T-cell (primary cell): ENCODE measurements at places on chromosomes 2 and 18.

DNA sequence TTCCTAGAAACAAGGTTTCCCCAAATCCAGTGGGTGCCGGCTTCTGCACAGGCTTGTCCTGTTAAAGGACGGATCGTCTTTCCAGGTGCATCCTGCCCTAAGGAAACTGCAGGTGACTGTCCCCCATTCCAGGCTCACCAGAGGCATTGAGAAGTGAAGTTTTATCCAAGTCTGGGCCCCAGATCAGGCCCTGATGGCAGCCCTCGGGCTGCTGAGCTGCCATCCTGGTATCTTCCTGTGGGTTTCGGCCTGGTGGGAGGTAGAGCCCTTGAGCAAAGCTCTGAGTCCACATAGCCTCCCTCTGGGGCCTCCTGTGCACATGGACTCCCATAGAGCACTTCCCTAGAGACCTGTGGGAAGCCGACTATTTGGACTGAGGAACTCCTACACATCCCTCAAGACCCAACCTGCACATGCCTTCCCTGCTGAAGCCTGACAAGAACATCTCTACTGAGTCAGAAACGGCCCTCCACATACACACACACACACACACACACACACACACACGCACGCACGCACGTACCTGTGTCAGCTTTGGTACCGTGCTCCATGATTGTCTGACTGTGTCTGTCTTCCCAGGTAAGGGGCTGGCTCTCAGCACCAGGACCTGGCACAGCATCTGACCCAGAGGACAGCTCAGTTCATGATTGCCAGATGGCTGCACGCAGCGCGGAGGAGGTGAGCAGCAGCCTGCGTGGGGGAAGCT, 16.4 kb downstream of the TNS1 start:
- peaks cover 35% of the 10 kb centered on the region for H3K27me3 ChIP-seq
- no peak for DNase-seq
- H3K4me1 ChIP-seq: peaks cover 13% of the 10 kb centered on the region
- no peak overlapping the region for H3K4me3 ChIP-seq

- H3K4me3 ChIP-seq: no peak overlapping the region
- no peak for DNase-seq
- no peaks in the 10 kb centered on the region for H3K27me3 ChIP-seq
- H3K27ac ChIP-seq: no peak overlapping the region
- no peaks in the 10 kb centered on the region for H3K36me3 ChIP-seq
- no peaks in the 10 kb centered on the region for H3K4me1 ChIP-seq
Measured at GRCh38 chr2:205022841-205023240, 477.6 kb downstream of the PARD3B start.

DNA sequence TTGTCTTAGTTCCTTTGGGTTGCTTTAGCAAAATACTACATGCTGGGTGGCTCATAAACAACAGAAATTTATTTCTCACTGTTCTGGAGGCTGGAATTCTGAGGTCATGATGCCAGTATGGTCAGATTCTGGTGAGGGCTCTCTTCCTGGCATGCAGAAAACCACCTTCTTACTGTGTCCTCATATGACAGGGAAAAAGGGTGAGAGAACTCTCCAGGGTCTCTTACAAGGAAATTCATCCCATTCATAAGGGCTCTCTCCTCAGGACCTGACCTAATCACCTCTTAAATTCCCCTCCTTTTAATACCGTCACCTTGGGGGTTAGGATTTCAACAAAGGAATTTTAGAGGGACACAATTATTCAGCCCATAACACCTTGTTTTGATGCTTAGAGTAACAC, 243.1 kb upstream of the TNP1 start:
- no peak overlapping the region for H3K27ac ChIP-seq
- no peaks in the 10 kb centered on the region for H3K36me3 ChIP-seq
- no peak for DNase-seq
- no peak overlapping the region for H3K4me3 ChIP-seq

GRCh38 chr2:40244675-40245074, 207.2 kb downstream of the SLC8A1 start:
- H3K36me3 ChIP-seq: no peaks in the 10 kb centered on the region
- H3K4me1 ChIP-seq: no peaks in the 10 kb centered on the region
- H3K27ac ChIP-seq: no peak overlapping the region
- H3K4me3 ChIP-seq: no peak overlapping the region
- no peaks in the 10 kb centered on the region for H3K27me3 ChIP-seq

DNA sequence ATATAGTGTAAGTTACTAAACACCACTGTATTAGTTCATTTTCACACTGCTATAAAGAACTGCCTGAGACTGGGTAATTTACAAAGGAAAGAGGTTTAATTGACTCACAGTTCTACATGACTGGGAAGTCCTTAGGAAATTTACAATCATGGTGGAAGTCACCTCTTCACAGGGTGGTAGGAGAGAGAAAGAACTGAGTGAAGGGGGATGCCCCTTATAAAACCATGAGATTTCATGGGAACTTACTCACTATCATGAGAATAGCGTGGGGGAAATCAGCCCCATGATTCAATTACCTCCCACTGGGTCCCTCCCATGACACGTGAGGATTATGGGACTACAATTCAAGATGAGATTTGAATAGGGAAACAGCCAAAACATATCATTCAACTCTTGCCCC, 618.0 kb downstream of the NYAP2 start:
- H3K4me1 ChIP-seq: no peaks in the 10 kb centered on the region
- no peak overlapping the region for H3K4me3 ChIP-seq
- H3K27ac ChIP-seq: no peak overlapping the region
- no peak for DNase-seq
- H3K27me3 ChIP-seq: no peaks in the 10 kb centered on the region
- H3K36me3 ChIP-seq: no peaks in the 10 kb centered on the region
